ENCODE measurements at places on chromosomes 12 and 14. TPM values are rescaled to one million over a fixed set of nuclear protein-coding genes. Genes with fewer than 3 reads are reported as not detected.

DNA sequence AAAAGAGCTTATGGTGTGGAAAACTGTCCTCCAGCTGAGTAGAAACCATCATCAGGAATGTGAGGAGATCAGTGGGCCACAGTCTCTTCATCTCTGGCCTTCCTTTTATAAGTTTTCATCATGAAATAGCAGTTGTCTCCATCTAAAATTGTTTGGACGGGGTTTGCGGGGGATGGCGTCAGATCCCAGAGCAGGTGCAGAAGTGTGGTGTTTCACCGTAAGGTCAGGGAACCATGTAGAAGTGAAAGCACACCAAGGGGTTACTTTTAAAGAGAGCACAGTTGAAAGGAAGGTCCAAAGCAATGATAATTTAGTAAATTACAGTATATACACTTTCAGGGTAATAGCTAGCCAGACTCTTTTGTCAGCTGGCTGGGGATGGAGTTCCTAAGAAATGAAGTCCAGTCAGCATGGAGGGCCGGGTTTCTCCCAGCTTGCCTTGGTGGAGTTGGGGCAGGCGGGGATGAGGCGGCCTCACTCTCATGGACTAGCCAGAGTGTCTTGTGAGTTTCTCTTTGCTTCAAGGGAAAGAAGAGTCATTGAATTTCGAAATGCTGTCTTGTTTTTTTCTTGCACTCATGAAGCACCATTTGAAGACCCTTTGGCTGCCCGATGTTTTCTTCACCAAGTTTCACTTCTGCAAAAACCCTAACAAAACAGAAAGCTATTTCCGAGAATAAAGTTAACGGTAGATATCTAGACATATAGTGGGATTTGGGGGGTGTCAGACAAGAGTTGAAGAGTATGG is 100.6 kb downstream of the ETV6 start:
- DNase-seq, result no peak

GRCh38 chr12:18008642-18009041 is 81.4 kb downstream of the RERGL start:
- no peak for DNase-seq

DNA sequence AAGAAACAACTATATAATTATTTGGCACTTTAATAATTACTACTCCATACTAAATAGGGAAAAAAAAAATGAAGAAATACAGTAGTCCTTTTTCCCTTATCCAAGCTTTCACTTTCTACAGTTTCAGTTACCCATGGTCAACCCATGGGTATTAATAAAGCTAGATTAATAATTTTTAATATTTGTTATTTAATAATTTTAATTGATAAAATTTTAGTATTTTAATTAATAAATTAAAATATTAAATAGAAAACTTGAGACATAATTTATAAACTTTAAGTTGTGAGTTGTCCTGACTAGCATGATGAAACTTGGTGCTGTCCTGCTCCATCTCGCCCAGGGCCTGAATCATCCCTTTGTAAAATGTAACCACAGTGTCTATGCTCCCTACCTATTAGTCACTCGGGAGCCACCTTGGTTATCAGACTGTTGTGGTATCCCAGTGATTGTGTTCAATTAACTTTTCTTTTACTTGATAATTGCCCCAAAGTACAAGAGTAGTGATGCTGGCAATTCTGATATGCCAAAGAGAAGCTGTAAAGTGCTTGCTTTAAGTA is 71.8 kb downstream of the PAWR start:
- DNase-seq, result no peak

- DNase-seq, result no peak
Observed at GRCh38 chr14:102729268-102729667, 48.0 kb upstream of the TRAF3 start.

DNA sequence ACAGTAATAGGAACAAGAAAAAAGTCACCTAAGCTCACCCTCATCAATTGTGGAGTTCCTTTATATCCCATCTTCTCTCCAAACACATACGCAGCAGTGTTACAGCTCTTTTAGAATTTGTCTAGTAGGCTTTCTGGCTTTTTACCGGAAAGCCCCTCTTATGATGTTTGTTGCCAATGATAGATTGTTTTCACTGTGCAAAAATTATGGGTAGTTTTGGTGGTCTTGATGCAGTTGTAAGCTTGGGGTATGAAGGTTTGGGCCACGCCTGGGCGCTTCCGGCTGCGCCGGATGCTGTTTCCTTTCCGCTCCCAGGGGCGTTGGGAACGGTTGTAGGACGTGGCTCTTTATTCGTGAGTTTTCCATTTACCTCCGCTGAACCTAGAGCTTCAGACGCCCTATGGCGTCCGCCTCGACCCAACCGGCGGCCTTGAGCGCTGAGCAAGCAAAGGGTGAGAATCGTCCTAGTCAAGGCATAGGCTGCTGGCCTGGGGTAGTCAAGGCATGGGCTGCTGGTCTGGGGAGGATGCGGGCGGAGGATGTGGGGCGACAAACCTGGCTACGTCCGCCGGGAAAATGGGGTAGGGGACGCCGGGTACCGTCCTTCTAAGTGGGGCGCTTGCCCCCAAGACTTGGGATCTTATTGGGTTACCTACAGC is at the start of the genes C12orf57 and RNU7-1:
TSS of gene C12orf57 (plus strand) at position 301 of the 659 bp plus-strand sequence. CDS start at position 401, 100 bp downstream.
TSS of gene RNU7-1 (plus strand) at position 95 of the 659 bp plus-strand sequence.
- DNase-seq, result peak; percentile 91

- no peak for DNase-seq
Observed at GRCh38 chr12:57188090-57188425, 28.5 kb upstream of the NXPH4 start.

DNA sequence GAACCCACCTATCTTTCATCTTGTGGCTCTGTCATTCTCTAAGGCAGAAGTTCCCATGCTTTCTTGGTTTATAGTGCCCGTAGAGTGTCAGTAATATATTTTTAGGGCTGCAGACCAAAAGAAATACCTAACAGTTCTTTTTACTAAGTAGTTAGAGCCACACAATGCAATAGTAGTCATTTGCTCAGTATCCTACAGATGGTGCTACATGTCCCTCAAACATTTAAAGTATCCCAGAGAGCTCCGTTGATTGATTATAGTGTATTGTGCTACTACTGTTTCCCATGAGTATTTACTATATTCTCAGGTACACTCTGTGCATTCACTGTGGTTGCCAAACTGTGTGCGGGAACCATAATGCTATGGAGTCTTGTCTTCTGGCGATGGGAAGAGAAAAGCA is 4.7 kb upstream of the PLBD1 start:
- DNase-seq, result peak; percentile 48

DNA sequence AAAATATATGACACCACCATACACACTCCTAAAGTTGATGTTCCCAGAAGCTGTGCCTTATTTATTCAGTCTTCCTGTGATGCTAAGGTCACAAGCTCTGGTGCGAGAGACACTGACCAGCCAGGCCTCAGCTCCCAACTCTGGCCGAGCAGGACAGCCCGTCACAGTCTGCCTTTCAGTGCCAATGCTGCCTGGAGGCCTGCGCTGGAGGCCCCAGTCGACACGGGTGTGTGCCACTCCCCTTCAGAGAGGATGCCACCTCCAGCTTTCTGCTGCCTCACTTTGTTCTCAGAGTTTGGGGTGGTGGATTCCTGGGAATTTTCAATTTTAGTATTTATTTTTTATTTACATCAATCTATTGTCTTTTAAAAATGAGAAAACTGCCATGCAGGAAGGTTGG is 7.3 kb upstream of the PAPLN start:
- no peak for DNase-seq

GRCh38 chr14:52954346-52955214 is 3.7 kb upstream of the FERMT2 start:
- peak; percentile 42 for DNase-seq

GRCh38 chr14:22976620-22977433 is 5.5 kb downstream of the AJUBA start:
- peak; percentile 62 for DNase-seq

DNA sequence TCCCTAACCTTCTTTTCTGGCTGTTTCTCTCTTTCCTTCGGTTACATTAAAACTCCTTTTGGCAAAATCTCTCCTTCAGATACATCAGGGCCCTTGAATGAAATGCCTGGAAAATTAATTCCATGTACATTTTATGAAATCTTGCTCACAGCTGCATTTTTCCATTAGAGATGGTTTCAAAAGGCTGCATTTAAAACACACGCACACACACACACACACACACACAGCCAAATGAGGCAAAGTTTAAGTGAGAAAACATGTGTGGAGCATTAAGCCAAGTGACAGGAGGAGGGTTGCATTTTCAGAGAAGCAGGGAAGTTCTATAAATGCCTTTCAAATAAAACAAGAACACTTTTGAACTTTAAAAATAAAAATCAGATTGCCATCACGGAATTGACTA is 216.4 kb downstream of the LRIG3 start:
- no peak for DNase-seq

DNA sequence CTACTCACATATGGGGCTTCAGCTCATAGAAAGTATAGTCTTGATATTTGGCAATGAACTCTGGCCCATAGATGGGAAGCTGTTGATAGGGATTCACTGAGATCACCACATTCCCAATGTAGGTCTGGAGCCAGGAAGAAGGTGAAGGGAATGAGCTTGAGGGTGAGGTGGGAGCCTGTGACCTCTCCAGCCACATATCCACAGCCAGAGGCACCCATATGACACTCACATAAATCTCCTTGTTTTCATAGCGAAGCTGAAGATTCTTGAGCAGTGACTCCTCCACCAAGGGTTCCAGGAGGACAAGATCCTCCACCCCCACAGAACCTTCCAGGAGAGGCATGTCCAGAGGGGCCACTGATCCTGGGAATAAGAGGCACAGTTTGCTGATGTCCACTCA is 1.9 kb downstream of the MYO1A start:
- no peak for DNase-seq

GRCh38 chr14:95288672-95289322 is 30.9 kb downstream of the CLMN start:
- no peak for DNase-seq

- DNase-seq, result no peak
Observed at GRCh38 chr12:40253936-40254335, 29.1 kb downstream of the LRRK2 start.

GRCh38 chr12:55188573-55188972 is 32.3 kb upstream of the OR10A7 start:
- no peak for DNase-seq

DNA sequence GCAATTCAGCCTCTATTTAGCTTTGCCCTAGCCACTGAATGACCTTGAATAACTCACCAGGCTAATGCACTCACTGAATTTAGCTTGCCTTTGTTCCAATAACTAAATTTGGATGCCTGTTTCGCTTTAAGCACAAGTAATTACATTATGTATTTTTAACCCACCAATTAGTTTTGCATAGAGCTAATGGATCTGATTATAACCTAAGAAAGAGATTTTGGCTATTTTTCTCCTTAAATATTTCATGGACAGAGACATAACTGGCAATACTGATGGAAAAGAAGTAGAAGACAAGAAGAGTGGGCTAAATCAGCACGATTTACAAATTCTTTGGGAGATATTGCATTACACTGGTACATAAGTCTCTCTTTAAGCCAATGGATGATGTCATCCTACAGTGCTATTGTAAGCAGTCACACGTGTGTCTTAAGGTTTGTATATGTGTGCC is 85.7 kb downstream of the AKAP6 start:
- DNase-seq, result no peak

- DNase-seq, result no peak
Observed at GRCh38 chr12:9697619-9698018, 28.1 kb downstream of the CLEC2D start.

DNA sequence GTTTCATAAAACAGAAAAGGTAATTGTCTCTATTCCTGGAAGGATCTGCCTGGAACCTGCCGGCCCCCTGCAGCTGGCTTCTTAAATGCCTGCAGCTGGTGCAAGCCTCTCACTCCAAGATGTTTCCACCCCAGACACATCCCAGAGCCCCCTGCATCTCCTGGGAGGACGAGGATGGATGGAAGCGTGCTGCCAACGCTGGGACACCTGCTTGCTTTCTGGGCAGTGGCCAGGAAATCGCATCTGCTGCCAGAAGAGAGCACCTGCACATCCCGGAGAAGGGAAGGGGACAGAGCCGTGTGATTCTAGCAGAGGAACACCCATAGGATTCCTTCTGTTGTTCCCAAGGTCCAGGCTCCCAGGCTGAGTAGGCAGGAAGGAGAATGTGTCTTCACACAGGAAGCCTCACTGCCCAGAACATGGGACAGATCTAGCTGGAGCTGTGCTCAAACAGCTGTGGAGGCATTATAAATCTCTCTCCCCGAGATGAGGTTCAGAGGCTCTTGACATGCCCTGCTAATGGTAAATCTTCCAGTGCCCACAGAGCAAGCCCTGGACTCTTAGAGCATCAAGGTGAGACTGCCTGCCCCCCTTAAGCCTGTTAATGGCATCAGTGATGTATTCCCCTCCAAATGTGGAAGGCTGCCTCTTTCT is 138.8 kb upstream of the MAP1LC3B2 start:
- DNase-seq, result no peak

- DNase-seq, result no peak
Observed at GRCh38 chr12:32821710-32822109, 66.0 kb upstream of the YARS2 start.

GRCh38 chr14:79542121-79542520 is 669.2 kb downstream of the DIO2 start:
- DNase-seq, result no peak

- DNase-seq, result peak; percentile 32
Observed at GRCh38 chr14:91858536-91859275, 8.6 kb downstream of the TC2N start.

Gene BBS10
- total RNA-seq, result 13.4 TPM

Gene CLEC2D
- total RNA-seq, result 7.1 TPM

Gene RNASE7
- total RNA-seq, result not detected

Gene PLEKHD1
- 0.28 TPM for total RNA-seq

Gene TMEM233
- total RNA-seq, result 0.24 TPM

Gene KRT80
- not detected for total RNA-seq

Gene FBLN5
- total RNA-seq, result 4.9 TPM

Gene TMEM119
- total RNA-seq, result 0.35 TPM

Gene SERPINA12
- total RNA-seq, result not detected

Gene FAM186B
- 0.38 TPM for total RNA-seq

Gene KRT73
- not detected for total RNA-seq
